ENCODE measurements at places on chromosomes 7 and 10.
A peak's percentile ranks its signal among the peaks of the same experiment; 100 is the strongest.

GRCh38 chr7:155247479-155248365, 50.0 kb upstream of the INSIG1 start:
- DNase-seq: no peak

GRCh38 chr10:70910486-70911341, 22.3 kb upstream of the PCBD1 start:
- no peak for DNase-seq

GRCh38 chr10:17410907-17411306, 43.5 kb downstream of the ST8SIA6 start:
- DNase-seq: no peak

DNA sequence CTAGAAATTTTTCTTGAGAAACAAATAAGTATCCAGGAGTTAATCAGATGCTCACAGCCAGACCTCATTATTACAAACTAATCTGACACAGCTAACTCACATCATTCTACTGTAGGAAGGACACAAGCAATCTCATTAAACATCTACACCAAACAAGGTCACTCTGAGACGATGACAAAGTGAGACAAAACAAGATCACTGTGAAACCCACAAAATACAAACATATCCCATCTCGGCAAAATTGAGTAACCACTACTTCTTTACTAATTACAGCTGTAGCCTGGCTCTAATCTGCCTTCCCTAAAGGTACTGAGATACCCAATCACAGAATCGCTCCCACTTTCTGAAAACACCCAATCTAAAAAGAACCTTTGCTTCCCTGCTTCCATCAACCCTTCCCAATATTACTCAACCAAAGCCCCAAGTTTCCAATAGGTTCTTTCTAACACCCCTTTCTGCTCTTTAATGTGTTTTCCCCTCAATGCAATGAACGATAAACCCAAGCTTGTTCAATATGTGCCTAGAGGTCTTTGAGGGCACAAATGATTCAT, 26.9 kb downstream of the CCDC6 start:
- DNase-seq: no peak

- peak; percentile 73 for DNase-seq
Measured at GRCh38 chr7:81140252-81140651, 221.4 kb upstream of the SEMA3C start.

DNA sequence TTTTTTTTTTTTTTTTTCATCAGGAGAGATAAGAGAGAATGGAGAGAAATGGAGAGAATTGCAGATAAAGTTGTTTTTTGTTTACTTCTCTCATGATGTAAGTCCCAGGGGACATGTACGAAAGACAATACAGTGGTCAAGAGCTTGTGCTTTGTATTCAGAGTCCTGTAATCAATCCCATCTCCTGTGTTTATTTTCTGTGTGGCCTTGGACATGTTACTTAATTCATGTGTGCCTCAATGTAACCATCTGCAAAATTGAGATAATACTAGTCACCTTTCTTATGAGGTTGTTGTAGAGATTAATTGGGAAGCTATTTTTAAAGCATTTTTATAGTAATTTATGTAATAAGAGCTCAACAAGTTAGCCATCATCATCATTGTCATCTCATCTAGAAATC, 117.5 kb downstream of the CDK14 start:
- no peak for DNase-seq

DNA sequence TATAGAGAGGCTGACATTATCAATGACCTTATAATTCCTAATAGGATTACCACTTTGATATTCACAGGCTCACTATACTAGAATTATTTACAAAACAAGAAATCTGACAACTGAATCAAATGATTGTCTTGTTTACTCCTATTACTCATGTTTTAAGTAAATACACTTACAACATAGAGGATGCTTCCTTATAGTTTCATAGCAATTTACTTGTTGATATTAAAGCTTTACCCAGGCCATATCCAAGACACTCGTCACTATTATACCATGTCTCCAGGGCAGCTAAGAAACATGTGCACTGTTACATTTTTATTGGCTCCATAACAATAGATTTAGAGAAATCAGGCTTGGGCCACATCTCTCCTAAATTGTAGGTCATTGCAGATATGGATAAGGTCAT, 276.9 kb downstream of the HGF start:
- DNase-seq: no peak

- DNase-seq: no peak
Measured at GRCh38 chr7:117012284-117012683, 59.0 kb downstream of the ST7 start.

GRCh38 chr7:111205251-111205650, 114.3 kb downstream of the LRRN3 start:
- no peak for DNase-seq

DNA sequence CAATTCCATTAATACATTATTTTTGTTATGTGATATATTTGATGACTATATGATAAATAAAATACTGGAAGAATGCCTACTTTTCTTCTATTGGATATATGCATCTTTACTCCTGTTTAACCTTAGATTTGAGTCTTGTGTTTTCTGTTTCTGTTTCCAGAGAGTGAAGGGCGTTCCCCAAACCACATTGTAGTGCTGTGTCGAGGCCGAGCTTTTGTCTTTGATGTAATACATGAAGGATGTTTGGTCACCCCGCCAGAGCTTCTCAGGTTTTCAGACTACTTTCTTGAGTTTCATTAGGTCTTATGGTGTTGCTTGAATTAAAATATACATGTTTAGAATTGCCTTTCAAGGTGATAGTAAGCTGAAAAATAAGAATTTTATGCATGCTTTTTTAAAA, 23.8 kb downstream of the CROT start:
- no peak for DNase-seq

DNA sequence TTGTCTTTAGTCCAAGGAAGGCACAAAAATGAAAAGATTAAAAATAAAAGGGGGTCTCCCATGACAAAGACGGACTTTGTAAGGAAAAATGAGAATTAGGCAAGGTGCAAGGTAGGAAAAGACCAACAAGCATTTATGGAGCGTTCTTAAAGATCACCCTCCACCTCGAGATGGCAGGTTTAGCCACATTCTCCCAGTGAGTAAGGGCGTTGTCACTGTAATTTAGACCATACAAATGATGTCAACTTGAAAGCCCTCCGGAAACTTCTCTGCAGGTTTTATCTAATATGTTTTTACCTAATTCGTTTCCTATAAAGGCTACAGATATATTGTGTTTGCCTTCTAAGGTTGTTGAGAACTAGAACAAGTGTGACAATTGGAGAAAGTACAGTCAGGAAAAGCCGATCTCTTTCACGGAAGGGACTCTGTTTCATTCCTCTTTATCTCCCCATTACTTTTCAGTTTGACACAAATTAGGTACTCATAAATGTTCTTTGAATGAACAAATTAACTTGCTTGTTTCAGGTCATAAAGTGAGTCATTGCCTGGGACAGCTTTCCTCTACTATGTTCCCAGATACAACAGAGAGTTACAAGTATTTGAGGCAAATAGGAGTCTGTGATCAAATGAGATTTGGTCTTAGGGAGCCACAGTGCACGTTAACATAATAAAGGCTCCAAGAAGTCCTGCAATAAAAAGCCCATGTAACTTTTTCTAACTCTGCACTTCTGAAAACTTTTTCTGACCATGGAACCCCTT, 102.6 kb upstream of the HABP2 start:
- DNase-seq: no peak

- no peak for DNase-seq
Measured at GRCh38 chr7:106358103-106358663, 73.4 kb upstream of the NAMPT start.

DNA sequence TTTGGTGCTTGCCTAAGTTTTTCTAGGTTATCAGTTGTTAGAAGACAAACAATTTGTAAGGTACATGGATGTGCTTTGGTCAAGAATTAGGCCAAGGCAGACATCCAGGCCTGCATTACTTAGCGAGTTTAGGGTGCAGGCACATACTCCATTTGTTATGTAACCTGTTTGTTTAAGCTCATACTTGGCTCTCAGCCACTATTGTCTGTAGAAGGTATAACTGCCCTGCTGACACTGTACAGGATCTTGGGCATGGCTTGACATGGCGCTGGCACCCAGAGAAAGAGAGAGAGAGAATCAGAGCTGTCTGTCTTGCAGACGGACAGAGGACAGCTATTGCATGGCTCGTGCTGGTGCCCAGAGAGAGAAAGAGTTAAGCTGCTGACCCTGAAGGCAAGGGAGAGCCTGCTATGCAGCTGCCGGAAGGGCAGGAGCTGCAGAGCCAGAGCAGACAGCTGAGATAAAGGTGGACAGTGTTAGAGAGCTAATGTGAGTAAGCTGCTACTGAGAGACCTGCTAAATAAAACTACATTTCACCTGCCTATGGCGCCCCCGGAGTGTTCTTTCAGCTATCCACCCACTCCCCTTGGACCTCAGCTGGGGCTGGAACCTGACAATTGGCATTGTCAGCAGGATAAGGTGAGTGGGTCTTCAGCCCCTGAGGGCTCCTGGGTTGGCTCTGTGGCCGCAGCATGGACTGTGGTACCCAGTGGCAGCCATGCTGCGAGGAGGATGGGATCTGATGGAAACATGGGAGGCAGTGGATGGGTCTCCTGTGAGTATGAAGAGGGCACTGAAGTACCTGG, 120.9 kb upstream of the TMEM106B start:
- DNase-seq: no peak

DNA sequence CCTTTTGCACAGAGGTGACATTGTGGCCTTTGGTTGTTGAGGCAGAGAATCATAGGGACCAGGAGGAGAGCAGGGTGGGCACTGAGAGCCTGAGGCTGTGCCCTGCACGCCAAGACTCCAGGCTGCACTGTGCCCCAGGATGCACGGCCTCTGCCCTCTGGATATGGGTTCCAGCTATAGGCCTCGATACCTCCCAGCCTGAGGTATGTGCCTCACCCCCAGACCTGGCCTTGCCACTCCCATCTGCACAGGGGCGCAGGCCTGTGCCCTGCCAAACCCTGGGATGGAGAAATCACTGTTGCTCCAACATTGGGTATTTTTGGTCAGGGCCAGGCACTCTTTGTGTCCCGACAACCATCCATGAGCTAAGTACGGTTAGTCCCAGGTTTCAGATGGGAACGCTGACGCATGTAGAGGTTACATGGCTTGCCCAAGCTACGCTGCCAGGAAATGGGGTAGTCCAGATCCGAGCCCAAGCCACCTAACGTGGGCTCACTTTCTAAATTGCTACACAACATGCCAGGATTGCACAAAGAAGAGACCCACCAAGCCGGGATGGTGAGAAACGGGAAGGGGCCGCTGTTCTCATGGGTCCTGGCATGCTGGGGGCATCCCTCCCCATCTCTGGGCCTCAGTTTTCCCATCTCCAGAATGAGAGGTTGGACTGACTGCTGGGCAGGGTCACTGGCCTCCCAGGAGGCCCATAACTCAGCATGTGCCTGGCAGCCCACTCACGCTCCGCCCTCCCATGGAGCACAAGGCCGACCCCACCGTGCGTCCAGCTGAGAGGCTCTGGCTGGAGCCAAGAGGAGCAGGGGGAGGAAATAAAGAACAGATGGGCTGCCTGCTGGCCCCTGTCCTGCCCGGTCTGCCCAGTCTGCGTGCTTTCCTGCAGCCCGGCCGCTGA, 44.2 kb downstream of the ZCCHC24 start:
- peak; percentile 85 for DNase-seq

DNA sequence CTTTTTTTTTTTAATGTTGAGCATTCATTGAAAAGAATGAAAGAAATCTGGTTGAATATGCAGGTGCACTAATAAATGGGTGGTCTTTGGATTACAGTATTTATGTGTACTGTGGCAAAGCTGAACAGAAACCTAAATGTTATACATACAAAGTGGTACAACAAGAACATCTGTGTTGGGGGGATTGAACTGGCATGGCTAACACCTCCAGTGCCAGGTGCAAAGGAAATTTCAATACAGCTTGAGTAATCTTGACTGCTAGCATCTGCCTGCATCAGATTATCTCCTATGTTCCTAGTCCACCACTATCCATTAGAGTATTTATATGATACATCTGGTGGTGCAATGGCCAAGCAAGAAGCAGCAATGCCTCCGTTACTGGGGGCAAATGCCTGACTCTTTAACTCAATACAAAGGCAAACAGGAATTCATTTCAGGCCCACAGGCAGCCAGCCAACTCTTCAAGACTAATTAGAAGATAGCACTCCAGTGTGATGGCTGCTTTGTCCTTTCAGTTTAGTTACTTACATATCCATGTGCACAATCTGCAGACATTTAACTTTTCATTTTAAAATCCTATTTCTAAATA, 220.5 kb upstream of the ETV1 start:
- no peak for DNase-seq

DNA sequence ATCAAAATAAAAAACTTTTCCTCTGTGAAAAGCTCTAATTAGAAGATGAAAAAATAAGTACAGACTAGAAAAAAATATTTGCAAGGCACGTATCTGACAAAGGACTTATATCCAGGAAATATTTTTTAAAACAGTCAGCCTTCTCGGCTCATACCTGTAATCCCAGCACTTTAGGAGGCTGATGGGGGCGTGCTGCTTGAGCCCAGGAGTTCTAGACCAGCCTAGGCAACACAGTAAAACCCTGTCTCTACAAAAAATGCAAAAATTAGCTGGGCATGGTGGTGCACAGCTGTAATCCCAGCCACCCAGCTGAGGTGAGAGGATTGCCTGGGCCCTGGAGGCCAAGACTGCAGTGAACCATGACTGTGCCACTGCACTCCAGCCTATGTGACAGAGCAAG, 542.8 kb downstream of the PARD3 start:
- DNase-seq: no peak

DNA sequence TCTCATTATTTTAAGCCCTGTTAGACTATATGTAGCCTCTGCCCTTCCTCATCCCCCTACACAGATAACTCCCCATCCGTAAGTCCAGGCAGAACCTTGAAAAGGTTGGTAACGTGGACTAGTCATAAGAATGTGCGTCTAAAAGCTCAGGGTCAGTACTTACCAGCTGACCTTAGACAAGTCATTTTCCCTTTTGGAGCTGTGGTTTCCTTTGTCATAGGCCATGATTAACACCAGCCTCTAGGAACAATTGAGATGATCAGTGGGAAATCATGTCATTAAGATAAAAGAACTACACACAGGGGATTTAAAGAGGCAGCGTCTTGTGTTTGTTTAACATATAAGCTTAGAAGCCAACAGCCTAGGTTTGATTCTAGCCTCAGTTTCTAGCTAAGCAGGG, 6.9 kb upstream of the UNC5B start:
- no peak for DNase-seq

DNA sequence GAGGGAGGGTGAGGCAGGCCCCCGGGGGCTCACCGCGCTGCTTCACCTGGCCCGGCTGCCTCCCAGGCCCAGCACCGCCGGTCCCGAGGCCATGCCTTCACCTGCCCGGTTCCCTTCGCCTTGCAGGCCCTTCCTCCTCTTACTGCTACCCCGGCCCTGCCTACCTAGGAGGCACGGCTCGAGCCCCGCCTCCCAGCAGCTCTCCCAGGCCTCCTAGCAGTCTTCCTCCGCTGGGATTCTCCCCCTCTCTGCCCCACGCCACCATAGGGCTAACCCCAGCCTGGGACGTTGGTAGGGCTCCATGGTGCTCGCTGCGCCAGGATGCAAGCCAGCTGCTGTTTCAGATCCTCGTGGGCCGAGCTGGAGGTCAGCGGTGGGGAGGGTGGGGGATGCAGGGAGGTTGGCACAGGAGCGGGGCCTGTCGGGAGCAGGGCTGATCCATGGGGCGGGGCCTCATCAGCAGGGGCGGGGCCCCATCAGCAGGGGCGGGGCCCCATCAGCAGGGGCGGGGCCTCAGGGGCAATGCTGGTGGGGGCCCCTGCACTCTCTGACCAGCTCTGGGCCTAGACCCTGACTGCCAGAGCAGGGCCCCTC, 63.3 kb downstream of the RASGEF1A start:
- DNase-seq: peak; percentile 42
